Urothelium cell line (cell line): ENCODE measurements at places on chromosomes 7 and 10.

- DNase-seq: no peak
Measured at GRCh38 chr10:96618653-96619052, 31.8 kb upstream of the TM9SF3 start.

GRCh38 chr10:10209167-10209566 is 808.5 kb upstream of the CELF2 start:
- no peak for DNase-seq

DNA sequence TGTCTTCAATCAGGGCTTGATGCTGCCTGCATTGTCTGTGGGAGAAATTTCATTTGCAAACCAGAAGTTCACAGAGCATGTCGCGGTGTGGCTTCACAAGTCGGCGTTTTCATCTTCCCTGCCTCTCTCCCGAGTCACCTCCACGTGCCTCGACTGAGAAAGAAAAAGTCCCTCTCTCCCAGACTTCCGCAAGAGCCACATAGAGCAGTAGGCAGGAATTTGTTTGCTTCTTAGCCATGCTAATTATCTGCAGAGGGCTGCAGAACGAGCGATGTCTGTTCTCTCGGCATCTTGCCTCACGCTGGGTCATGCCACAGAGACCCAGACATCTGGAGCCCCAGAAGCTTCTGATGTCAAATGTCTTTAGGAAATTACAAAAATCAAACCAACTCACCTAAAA is 272.2 kb downstream of the TCF7L2 start:
- DNase-seq: no peak

DNA sequence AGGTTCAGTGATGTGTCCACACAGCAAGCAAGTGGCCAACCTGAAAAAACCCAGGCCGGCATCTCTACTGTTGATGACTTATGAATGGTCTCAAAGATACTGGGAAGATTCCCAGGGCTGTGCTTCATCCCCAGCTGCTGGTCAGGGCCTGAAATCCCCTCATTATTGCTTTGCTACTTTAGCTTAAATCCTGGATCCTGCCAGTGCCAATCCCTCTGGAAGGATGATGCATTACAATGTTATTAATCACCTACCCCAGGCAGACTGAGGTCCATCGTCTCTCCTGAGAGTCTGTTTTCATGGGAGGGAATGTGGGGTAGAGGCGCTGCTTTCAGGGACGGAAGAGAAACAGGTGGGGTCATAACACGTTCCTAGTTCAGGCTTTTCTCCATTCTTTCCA is 371.6 kb downstream of the RPS24 start:
- DNase-seq: no peak
